ENCODE measurements at places on chromosomes 7 and 10. TPM values are rescaled to one million over a fixed set of nuclear protein-coding genes. Genes with fewer than 3 reads are reported as not detected.

The SEPTIN14 gene
- total RNA-seq: not detected

The SP8 gene
- total RNA-seq: not detected

DNA sequence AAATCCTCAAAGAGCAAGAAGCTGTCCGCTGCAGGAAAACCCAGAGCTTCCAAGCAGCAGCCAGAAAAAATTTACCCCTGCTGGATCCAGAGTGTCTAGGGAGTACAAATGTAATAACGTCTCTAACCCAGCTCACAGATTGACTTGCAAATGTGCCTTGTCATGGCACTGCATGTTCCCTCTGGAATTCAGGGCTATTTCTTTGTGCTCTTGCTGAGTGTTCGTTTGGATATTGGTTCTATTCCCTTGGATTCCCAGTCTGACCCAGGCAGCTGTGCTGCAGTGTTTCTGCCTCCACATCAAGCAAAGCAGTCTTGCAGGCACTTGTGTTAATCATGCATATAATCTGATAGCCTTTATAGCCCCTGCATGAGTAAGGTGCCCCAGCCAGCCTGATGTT lies 209.9 kb upstream of the GHITM start:
- no peaks in the 10 kb centered on the region for H3K27me3 ChIP-seq
- no peaks in the 10 kb centered on the region for H3K4me1 ChIP-seq
- no peak overlapping the region for H3K4me3 ChIP-seq
- no peak for DNase-seq

- peak overlapping the region; percentile 85 for H3K4me3 ChIP-seq
- peak overlapping the region; percentile 69 for H3K27ac ChIP-seq
- DNase-seq: peak; percentile 50
- H3K36me3 ChIP-seq: no peaks in the 10 kb centered on the region
- peaks cover 19% of the 10 kb centered on the region for H3K4me1 ChIP-seq
Measured at GRCh38 chr7:27096768-27097514, 1.1 kb upstream of the HOXA1 start.

GRCh38 chr7:127378537-127378936 lies 14.0 kb downstream of the ZNF800 start:
- peaks cover 71% of the 10 kb centered on the region for H3K36me3 ChIP-seq
- no peak overlapping the region for H3K27ac ChIP-seq
- H3K4me1 ChIP-seq: peaks cover 23% of the 10 kb centered on the region
- DNase-seq: no peak
- no peak overlapping the region for H3K4me3 ChIP-seq
- no peaks in the 10 kb centered on the region for H3K27me3 ChIP-seq

DNA sequence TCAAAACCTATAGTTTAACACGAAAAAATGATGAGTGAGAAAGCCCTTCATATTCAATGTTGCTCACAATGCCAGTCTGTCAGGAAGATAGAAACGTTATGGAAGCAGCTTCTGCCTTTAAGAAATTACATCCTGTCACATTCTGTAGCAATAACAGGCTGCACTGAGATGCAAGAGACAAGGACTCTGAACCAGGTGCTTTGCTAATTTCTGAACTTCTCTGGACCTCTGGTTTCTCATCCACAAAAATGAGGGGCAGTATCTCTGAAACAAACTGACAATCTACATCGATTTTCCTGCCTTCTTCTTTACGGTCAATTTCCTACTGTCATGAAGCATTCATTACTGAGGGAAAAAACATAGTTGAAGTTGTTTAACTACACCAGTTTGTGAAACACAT lies 234.0 kb downstream of the SNX13 start:
- H3K36me3 ChIP-seq: no peaks in the 10 kb centered on the region
- no peak for DNase-seq
- no peaks in the 10 kb centered on the region for H3K27me3 ChIP-seq

DNA sequence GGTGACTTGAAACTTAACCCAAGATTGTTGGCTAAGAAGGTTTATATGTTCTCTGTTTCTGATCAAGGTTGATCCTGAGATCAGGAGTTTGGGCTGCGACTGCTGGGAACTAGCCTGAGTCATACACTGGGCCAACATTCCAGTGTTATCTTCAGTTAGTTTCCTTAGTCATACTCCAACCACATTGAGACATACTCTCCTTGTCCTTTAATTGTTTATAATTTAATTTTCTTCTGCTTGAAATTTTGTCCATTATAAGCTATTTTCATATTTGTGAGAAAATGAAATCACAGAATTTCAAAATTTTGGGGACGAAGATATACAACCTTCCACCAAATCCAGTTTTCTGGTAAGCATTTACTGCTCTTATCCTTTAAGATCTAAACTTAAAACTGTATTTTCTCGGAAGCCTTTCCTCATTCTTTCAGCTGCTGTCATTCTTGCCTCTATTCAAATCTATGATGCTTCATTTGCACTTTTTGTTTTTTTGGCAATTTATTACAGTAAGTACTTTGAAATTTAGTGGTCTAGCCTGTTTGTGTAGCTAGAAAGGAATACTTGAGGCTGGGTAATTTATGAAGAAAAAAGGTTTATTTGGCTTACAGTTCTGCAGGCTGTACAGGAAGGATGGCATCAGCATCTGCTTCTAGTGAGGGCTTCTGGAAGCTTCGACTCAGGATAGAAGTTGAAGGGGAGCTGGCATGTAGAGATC lies 63.4 kb upstream of the POT1 start:
- no peaks in the 10 kb centered on the region for H3K36me3 ChIP-seq
- H3K27ac ChIP-seq: no peak overlapping the region
- H3K27me3 ChIP-seq: no peaks in the 10 kb centered on the region
- no peak for DNase-seq
- H3K4me3 ChIP-seq: no peak overlapping the region

DNA sequence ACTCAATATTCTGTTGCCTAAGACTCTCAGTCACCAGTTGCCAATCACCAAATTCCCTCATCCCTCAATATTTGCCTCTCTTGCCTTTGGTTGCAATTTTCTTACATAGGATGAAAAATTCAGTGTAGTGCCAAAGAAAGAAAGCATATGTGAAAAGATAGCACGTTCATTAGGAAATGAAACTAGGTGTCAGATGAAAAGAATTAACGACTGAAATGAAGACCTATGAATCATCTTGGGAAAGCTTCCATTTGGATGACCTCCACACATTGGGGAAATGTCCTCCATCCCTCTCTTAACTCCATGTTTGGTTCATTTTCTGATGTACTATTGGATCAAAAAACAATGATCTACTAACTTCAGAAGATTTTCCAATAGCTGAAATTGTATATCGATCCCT lies 145.1 kb upstream of the MEOX2 start:
- no peak overlapping the region for H3K4me3 ChIP-seq
- no peak for DNase-seq
- no peaks in the 10 kb centered on the region for H3K36me3 ChIP-seq
- H3K4me1 ChIP-seq: no peaks in the 10 kb centered on the region
- no peaks in the 10 kb centered on the region for H3K27me3 ChIP-seq

GRCh38 chr10:98274562-98274961 lies 6.6 kb upstream of the LOXL4 start:
- H3K36me3 ChIP-seq: no peaks in the 10 kb centered on the region
- no peak for DNase-seq
- H3K4me3 ChIP-seq: no peak overlapping the region

- no peaks in the 10 kb centered on the region for H3K4me1 ChIP-seq
- DNase-seq: no peak
- no peaks in the 10 kb centered on the region for H3K36me3 ChIP-seq
- H3K4me3 ChIP-seq: no peak overlapping the region
- no peaks in the 10 kb centered on the region for H3K27me3 ChIP-seq
Measured at GRCh38 chr10:6781133-6781770, 201.2 kb upstream of the PRKCQ start.

- DNase-seq: no peak
- no peaks in the 10 kb centered on the region for H3K27me3 ChIP-seq
- no peak overlapping the region for H3K4me3 ChIP-seq
- no peaks in the 10 kb centered on the region for H3K4me1 ChIP-seq
- no peaks in the 10 kb centered on the region for H3K36me3 ChIP-seq
Measured at GRCh38 chr7:110604885-110605284, 486.0 kb upstream of the LRRN3 start.

DNA sequence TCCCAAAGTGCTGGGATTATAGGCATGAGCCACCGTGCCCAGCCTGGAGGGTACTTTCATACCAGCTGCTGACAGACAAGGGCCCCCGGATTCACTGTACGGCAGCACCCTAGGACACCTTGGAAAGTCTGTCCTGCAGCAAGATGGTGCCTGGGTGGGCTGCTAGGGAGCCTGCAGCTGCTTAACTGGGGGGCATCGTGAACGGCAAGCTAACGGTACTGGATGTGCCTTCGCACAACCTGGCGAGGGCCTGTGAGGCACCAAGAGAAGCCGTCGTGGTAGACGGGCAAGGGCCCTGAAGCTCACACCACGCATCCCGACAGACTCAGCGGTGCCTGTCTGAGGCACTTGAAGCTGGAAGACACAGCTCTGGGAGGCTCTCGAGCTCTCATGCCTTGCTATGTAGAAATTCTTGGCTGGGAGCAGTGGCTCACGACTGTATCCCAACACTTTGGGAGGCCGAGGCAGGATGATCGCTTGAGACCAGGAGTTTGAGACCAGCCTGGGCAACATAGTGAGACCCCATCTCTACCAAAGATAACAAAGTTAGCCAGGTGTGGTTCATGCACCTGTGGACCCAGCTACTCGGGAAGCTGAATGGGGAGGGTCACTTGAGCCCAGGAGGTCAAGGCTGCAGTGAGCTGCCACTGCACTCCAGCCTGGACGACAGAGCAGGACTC lies 9.4 kb downstream of the BRAT1 start:
- no peaks in the 10 kb centered on the region for H3K27me3 ChIP-seq
- H3K4me1 ChIP-seq: no peaks in the 10 kb centered on the region
- DNase-seq: no peak
- H3K36me3 ChIP-seq: no peaks in the 10 kb centered on the region
- no peak overlapping the region for H3K27ac ChIP-seq

DNA sequence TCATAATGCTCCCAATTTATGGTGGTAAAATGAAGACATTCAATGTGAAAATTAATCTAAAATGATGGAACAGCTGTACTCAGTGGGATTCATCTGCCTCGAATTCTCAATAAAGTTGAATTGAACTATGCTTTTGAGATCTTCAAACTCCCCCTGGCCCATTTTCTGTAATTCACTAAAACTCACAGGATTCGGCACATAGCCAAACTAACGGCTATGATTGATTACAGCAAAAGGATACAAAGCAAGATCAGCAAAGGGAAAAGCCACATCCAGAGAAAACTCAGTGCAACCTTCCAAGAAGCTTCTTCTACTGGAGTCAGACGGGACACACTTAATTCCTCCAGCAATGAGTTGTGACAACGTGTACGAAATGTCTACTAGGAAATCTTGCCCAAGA lies 307.5 kb downstream of the CNTNAP2 start:
- H3K4me3 ChIP-seq: no peak overlapping the region
- no peak for DNase-seq
- H3K27ac ChIP-seq: no peak overlapping the region
- H3K36me3 ChIP-seq: no peaks in the 10 kb centered on the region
- H3K4me1 ChIP-seq: no peaks in the 10 kb centered on the region
- no peaks in the 10 kb centered on the region for H3K27me3 ChIP-seq

DNA sequence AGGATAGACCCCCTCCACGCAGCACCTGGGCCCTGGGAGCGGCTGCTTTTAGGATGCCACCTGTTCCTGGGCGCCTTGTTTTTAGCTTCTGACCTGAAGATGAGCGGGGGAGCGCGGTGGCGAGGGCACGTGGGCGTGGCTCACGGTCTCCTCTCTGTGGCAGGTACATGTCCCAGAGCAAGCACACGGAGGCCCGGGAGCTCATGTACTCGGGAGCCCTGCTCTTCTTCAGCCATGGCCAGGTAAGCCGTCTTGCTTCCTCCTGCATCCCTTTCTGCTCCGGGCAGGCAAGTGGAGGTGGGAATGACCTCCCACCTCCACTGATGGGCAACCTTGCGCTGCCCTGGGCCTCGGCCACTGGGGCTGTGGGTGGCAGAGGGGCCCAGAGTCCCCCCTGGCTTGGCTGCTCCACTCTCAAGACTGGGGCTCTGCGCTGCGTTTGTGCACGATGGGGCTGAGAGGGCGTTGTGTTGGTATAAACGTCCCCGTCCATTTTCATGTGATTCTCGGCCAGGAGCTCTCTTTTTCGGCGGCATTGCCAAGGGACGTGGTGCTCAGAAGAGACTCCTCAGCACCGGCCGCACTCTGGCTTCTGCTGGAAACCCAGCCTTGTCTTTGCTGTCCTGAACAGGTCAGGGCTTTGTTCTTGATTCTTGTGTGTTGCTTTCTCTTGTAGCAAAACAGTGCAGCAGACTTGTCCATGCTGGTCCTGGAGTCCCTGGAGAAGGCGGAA lies 9.7 kb downstream of the GET4 start:
- H3K27me3 ChIP-seq: no peaks in the 10 kb centered on the region
- H3K36me3 ChIP-seq: no peaks in the 10 kb centered on the region
- DNase-seq: no peak
- no peak overlapping the region for H3K27ac ChIP-seq
- H3K4me3 ChIP-seq: no peak overlapping the region
- H3K4me1 ChIP-seq: no peaks in the 10 kb centered on the region

DNA sequence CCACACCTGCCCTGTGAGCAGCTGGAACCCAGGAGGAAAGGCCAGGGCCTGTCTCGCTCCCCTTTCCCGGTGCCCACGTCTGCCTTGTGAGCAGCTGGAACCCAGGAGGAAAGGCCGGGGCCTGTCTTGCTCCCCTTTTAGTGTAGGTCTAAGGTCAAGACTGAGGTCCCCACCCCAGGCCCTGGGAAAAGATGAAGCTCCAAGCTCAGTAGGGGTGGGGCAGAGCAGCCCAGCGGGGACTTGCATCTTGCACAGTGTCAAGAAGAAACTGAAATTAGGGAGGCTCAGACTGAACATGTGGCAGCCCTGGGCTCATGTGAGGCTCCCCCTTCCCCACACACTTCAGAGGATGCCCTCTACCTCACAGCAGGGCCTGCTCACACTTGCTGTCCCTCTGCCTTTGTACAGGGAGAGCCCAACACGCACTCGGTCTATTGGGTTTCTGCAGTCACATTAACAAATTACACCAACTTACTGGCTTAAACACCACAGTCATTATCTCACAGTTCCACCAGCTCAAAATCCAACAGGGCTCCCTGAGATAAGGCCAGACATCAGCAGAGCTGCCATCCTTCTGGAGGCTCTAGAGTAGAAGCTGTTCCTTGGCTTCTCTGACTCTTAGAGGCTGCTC lies 12.4 kb downstream of the POLL start:
- no peak overlapping the region for H3K27ac ChIP-seq
- no peaks in the 10 kb centered on the region for H3K36me3 ChIP-seq
- H3K27me3 ChIP-seq: no peaks in the 10 kb centered on the region
- DNase-seq: no peak
- H3K4me1 ChIP-seq: no peaks in the 10 kb centered on the region
- H3K4me3 ChIP-seq: no peak overlapping the region
